ENCODE measurements at places on chromosomes 3 and 15.

DNA sequence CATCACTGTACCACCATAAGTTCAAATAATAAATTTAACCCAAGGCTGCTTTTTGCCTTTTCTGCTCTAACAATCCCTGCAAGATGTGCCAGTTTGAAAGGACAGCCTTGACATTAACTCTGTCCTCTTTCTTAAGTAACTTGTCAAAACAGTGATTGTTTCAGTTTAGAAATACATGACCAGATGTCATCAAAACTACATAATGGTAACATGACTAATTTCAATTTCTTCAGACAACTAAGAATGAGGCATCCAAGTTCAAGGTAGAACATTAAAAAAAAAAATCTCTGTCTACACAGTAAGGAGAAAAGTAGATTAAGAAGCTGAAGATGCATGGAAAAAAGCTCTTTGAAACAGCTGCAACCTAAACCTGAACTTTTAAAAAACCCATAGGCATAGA lies 47.4 kb downstream of the SHQ1 start:
- no peak for DNase-seq

DNA sequence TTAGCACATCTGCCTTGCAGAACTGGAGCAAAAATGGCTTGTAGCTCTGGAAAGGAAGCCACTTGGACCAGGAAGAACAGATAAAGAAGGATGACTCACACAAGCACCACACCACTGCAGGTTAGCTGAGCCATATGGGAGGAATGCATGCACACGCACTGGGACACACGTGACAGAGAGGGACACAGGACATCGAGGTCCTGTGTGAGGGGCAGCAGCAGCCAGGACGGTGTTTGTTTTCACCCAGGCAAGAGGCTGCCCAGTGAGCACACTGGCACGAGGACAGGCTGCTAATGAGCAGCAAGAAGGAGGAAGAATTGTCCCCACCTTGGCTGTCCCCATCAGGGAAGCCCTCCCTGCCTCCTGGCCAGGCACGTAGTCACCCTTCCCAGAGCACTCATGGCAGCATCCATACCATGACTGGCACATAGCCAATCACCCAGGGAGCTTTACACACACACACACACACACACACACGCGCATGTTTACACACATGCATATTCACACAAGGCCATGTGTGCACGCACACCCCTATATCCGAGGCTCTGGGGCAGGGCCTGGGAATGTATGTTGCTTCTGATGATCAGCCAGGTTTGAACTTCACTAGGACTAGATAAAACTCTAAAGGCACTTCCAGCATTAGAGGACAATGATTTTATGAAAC lies 24.0 kb upstream of the SPTBN5 start:
- DNase-seq: no peak

DNA sequence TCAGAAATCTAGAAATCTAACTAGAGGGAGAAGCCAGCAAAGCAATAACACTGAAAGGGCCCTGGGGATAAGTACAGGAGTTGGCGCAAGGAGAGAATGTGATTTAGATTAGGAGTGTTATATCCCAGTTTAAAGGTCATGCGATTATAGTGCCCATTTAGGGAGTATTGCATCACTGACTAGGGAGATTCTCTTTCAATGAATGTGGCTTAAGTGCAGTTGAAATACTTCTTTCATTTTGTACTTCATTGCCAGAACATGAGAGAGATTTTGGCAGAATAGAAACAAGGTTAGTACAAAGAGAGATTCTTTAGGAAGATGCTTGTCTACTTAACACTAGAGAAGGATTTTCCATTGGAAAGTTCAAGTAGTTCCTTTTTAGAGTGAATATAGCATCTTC lies 13.9 kb downstream of the ROBO2 start:
- no peak for DNase-seq

GRCh38 chr15:38626443-38627050 lies 61.9 kb upstream of the RASGRP1 start:
- no peak for DNase-seq

DNA sequence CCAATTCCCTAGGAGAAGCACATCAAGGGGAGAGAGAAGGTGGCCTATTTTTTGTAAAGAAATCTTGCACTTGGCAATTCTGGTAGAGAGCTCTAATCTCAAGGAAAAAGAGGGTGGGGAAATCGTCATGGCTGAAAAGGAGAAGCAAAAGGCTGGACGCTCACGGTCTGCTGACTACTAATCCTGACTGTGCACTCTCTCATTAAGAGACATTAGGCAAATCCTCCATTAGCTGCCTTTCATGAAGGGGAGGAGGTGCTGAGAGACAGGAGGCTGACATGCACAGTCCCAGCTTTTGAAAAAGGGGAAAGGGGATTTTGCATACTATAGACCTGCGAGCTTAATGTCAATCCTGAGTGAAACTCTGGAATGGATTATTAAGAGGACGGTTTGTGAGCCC lies 170.0 kb downstream of the NR2F2 start:
- DNase-seq: no peak

DNA sequence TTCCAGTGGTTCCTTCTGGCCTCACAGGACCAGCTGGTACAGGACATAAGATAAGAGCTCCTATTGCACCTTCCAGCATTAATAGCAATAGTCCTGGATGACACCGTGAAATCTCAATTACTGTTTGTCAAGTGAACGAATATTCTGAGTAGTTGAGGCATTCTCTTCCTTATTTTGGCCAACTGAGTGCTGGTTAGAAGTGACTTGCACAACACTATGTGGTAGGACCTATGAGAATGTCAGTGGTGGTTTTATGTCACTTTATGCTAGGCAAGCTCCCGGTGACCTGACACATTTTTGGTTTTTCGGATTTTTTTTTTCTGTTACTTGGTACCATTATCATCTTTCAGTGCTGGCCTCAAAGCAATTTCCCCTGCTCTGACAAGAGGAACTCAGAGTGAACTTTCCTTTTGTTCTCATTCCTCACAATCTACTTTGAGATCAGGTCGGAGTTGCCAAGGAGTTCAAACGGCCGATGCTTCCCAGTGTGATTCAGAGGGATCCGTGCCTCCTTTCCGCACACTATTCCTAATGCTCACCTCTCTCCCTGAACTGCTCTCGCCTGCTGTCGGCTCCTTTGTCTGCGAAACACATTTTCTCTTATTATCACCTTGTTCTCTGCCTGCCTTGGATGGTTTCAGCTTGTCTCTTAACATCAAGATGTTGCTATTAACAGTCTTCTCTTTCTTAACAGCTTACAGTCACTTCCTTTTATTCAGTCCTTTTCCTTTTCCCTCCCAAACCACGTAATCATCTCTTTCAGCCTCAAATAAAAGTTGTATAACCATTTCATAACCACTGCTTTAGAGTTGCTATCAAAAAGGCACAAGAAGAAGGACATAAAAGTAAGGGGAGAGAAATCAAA lies 35.8 kb downstream of the QTRT2 start:
- DNase-seq: no peak

DNA sequence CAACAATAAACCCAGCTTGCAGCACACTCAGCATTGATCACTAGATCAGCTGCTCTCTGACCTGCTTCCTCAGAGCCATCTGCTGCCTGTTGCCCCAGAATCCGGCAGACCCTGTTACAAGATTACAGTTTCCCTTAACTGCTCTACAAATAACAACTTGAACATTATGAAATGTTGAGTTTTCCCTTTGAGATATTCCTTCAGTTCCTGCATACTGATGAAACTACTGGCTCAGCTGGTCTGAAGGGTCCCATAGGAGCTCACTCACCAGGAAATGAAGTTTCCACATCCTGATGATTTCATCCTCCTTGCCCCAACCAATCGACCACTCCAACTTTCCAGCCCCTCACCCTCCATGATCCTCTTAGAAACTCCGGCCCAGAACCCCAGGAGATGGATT lies 281.9 kb downstream of the OCA2 start:
- no peak for DNase-seq

DNA sequence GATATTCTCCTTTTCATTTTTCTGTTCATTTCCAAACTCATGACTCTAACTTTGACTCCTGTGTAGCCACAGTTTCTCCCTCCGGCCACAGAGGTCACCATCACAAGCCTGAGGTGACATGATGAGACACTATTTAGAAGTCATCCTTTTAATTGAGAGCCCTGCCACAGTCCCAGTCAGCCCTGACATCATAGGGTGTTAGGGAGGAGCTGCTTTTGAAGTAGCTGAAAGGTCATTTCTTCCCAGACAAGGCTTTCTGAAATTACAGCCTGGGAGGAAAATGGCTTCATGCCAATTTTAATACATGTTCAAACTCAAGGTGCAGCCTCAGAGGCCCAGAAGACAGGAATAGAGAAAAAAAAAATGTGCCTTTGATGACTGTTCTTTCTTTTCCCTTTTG lies 532.8 kb upstream of the TGFBR2 start:
- DNase-seq: no peak

DNA sequence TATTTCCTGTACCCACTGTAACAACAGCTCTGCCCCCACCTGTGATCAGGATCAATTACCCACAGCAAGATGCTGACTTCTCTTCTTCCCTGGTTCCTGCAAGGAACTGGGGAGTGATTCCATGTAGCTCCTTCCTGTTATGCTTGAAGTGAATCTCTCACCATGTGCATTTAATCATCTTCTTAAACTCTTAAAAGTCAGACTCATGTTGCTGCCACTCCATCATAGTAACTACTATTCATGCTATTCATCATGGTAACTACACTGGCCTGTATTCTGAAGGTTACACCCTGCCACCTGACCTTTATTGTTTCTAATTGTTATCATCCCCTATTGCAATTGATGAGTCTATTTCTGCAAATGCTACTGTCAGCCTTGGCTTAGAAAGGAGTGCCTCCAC lies 89.5 kb downstream of the SUCNR1 start:
- no peak for DNase-seq

GRCh38 chr15:58221591-58222241 lies 83.5 kb downstream of the AQP9 start:
- DNase-seq: no peak

GRCh38 chr3:188553569-188553968 lies 399.6 kb downstream of the LPP start:
- DNase-seq: no peak

DNA sequence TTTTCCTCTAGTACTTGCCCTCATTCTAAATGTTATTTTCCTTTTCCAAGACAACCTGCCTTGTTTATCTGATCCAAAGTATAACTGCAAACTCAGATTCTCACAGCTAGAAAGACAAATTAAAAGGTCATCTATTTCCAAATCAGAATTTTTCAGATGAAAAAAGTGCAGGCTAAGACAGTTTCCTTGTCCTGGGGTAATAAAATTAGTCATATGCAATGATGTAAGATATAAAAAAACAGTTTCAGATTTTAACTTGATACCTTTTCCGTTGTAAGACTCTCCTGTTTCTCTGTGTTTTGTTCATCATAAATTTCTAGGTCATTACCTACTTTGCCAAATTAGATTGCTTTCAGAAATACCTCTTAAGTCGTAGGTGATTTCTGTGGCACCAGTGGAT lies 238.4 kb upstream of the PEX5L start:
- no peak for DNase-seq

DNA sequence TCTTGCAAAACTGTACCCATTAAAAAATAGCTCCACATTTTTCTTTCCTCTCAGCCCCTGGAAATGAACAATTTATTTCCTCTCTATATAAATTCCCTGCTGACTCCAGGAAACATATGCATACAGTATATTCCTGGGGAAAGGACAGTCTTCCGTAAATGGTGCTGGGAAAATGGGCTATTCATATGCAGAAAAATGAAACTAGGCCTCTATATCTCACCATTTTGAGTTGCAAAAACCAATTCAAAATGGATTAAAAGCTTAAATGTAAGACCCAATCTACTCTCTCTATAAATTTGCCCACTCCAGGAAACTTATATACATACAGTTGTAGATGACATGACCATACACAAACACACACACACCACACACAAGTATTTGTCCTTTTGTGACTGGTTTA lies 85.9 kb upstream of the GPR149 start:
- DNase-seq: no peak

DNA sequence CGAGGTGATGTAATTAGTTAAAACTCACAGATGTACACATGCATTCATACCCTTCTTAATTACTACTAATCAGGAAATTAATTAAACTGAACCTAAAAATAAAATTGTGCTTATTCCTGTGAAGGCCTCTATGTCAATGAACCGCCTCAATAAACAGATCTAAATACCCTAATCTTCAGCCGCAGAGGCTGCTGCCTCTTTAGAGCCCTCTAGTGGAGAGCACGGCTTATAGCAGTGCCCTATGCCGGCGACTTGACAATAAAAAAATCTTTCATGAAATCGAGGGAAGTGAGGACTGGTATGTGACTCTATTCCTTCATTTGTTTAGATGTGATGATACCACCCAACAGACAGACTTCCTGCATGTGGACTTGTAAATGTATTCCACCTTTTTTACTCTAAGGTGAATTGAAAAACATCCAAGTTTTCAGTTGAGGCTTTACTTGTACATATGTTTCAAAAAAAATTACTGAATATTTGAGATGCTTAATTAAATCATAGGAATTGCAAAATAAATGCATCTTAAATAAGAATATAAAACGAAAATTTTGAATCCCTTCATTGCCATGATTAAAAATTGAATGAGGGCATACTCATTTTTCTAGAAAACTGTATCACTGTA lies 8.3 kb upstream of the EPHA3 start:
- DNase-seq: no peak

- DNase-seq: no peak
Measured at GRCh38 chr3:156655819-156656550, 18.4 kb upstream of the TIPARP start.

DNA sequence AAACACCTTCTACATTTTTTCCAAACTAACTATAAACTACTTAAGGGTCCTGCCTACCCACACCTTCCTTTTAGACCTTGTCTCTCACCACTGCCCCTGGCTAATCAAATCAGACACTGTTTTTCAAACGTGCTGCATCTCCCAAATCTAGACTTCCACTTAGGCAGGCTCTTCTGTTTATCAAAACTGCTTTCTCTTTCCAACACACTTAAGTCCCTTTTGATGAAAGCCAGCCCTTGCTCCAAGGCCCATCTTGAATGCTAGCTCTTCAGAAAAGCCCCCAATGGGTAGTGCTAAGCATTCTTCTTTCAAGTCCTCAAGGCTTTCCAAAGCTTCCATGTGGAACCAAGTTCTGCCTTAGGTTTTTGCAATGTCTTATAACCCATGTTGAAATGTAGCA lies 888.3 kb downstream of the TUSC7 start:
- DNase-seq: no peak
